Right renal pelvis (tissue), 4 donors: ENCODE measurements at places on chromosomes 12 and 14.
A peak's percentile ranks its signal among the peaks of the same experiment; 100 is the strongest.

GRCh38 chr12:57564178-57564740, 14.4 kb downstream of the KIF5A start:
- DNase-seq: no peak

- no peak for DNase-seq
Measured at GRCh38 chr12:94730847-94731246, 80.5 kb upstream of the TMCC3 start.

DNA sequence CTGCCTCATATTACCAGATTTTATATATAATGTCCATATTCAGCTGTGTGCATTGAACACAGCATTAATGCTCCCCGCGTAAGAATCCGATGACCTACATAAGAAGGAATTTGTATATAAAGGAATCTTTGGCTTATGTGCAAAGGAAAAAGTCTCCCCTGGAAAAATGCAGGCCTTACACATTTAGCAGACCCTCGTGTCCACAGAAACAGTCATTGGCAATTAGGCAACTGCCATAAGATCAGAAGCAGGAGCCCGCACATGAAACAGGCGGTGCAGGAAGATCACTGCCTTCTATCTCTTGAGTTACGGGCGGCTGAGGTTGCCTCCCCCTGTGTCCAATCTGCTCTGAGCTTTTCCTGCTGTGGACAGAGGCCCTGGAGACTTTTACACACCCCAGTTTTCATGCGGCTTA, 63.2 kb upstream of the RFX4 start:
- DNase-seq: no peak

- DNase-seq: no peak
Measured at GRCh38 chr14:38502239-38502638, 246.3 kb upstream of the CLEC14A start.

GRCh38 chr14:102811254-102811963, 34.2 kb downstream of the TRAF3 start:
- DNase-seq: no peak

GRCh38 chr14:45721472-45721871, 468.5 kb upstream of the MIS18BP1 start:
- DNase-seq: no peak

DNA sequence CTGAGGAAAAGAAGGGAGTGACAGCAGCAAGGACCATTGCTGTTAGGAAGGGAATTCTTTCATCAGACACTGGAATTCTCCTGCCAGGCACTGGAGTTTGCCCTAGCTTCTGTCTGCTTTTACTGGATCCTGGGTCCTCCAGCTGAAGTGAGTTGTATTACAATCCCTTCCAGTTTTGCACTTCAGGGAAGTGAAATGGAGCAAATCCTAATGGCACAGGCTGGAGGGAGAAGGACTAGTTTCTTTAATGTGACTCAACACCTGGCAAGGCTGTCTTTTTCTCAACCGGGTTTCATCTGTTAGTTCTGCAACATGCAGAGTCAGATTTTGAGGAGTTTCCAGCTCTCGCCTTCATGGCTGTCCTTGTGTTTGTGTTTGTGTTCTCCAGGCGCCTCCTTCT, 45.8 kb downstream of the ETV6 start:
- no peak for DNase-seq

GRCh38 chr12:96205908-96206307, 11.7 kb downstream of the ELK3 start:
- DNase-seq: no peak

DNA sequence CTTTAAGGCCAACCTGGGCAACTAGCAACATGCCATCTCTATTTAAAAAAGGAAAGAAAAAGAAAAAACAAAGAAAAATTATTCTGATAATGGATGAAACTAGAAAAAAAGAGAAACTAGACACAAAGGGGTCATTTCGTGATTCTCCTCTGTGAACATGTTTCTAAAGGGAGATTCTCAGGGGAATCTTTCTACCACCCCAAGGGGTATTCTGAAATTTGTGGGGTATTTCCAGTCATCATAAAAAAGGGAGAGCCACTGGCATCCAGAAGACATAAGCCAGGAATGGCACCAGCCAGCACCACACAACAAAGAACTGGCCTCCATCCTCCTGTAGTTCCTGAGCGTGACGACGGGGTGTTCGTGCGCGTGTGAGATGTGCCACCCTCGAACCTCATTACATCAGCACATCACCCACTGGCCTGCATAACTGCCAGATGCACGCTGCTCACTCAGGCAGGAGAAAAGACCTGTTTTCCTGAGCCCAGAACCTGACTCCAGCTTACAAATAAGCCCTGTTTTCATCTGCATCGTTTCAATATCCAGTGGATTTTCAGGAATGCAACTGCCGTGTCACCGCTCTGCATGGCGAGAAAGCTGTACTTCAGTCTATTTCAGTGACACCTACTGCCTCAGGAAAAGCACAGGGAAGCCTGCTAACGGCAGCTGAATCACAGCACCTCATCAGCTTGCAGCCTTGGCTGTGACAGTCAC, 23.9 kb downstream of the STX2 start:
- DNase-seq: no peak

- DNase-seq: no peak
Measured at GRCh38 chr14:97393244-97393643, 596.1 kb downstream of the VRK1 start.

- no peak for DNase-seq
Measured at GRCh38 chr12:104870797-104871196, 87.3 kb downstream of the SLC41A2 start.

- DNase-seq: no peak
Measured at GRCh38 chr14:54621686-54622085, 54.8 kb downstream of the SAMD4A start.

- DNase-seq: no peak
Measured at GRCh38 chr12:85188619-85189018, 91.4 kb upstream of the ALX1 start.

DNA sequence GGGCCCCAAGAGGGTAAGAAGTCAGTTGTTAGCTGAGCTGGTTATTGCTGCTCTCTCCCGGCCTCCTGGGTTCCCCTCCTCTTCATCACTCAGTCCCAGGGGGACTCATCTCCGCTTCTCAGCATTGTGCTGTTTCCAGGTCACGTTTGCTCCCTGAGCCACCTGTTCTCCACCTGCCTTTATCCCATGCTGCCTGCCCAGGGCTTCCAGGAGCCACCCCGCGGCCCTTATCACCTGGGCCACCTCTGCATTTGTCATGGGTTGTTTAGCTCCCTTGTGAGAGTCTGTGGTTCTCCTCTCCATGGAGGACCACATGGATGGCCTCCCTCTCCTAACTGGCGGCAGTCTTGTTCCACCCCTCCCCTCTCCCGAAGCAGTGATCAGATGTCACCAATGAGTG, 36.0 kb downstream of the SYNDIG1L start:
- no peak for DNase-seq

- DNase-seq: peak; percentile 80
Measured at GRCh38 chr12:14514154-14514842, 53.4 kb downstream of the PLBD1 start.

DNA sequence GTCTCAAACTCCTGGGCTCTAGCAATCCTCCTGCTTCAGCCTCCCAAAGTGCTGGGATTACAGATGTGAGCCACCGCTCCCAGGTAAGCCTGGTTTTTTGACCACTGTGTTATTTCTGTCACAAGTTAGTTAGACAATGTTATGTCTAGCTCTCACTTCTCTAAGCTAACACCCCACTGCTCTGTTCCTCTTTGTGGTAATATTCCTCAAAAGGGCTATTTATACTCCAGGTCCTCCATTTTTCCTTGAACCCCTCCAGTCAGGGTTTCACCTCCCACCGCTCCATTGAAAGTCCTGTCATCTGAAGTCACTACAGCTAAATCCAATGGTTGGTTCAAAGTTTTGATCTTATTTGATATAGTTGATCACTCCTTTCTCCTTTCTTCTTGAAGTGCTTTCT, 5.1 kb downstream of the IRAK3 start:
- no peak for DNase-seq

GRCh38 chr14:58805605-58806409, 168.0 kb downstream of the DACT1 start:
- DNase-seq: peak; percentile 57

GRCh38 chr14:86020841-86021240, 490.9 kb downstream of the FLRT2 start:
- no peak for DNase-seq

- DNase-seq: no peak
Measured at GRCh38 chr14:39956372-39956771, 524.1 kb upstream of the FBXO33 start.

- DNase-seq: no peak
Measured at GRCh38 chr14:91477388-91477787, 32.7 kb downstream of the PPP4R3A start.

- no peak for DNase-seq
Measured at GRCh38 chr14:89767861-89768268, 186.7 kb downstream of the EFCAB11 start.

GRCh38 chr12:58764100-58764953, 156.0 kb downstream of the LRIG3 start:
- DNase-seq: no peak

GRCh38 chr14:54692284-54692772, 125.4 kb downstream of the SAMD4A start:
- DNase-seq: no peak

DNA sequence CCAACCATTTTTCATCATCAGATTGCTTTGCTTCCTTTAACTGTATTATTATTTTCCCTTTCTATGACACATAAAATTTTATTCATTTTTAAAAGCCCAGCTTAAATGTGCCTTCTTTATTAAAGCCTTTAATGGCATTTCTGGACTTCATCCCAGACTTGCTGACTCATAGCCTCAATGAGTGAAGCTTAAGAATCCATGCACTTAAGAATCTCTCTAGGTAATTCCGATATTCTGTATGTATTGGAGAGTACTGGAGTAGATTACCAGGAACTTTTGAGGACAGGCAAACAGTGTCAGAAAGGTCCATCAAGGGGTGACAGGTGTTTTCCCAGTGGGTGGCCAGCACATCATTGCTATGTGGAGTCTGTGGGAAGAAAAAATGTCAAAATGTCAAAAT, 107.9 kb downstream of the PTPRQ start:
- no peak for DNase-seq

DNA sequence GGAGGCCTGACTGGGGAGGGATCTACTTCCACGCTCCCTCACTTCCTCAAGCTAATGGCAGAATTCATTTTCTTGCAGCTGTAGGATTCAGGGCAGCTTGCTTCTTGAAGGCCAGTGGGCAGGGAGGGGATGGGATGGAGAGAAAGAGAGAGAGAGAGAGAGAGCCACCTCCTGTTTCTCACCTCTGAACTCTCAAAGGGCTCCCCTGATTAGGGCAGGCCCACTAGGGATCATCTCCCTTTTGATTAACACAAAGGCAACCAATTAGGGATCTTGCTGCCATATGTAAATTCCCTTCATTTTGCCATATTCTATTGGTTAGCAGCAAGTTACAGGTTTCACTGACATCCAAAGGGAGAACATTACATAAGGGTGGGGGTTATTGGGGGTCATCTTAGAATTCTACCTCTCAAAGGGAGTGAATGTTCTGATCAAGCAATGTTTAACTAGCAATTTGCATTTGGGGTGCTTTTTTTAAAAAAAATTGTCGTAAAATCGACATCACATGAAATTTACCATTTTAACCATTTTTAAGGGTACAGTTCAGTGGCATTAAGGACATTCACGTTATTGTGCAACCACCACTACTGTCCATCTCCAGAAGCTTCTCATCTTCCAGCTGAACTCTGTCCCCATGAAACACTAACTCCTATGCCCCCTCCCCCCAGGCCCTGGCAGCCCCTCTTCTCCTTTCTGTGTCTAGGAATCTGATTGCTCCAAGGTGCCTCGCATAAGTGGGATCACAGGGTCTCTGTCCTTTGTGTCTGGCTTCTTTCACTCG, 47.3 kb upstream of the NCOR2 start:
- no peak for DNase-seq
